ENCODE measurements at places on chromosomes 5 and 9.

DNA sequence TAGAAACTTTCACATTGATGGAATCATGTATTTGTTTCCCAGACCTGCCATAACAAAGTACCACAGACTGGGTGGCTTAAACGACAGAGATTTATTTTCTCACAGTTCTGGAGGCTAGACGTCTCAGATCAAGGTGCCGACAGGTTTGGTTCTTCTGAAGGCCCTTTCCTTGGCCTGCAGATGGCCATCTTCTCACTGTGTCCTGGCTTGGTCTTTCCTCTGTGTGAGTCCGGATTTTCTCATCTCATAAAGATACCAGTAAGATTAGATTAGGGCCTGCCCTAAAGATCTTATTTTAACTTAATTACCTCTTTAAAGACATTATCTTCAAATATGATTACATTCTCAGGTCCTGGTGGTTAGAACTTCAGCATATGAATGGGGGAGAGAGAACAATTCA is 5.8 kb downstream of the USP20 start:
- DNase-seq: no peak

GRCh38 chr9:31606678-31607077 is 777.8 kb upstream of the ACO1 start:
- no peak for DNase-seq

DNA sequence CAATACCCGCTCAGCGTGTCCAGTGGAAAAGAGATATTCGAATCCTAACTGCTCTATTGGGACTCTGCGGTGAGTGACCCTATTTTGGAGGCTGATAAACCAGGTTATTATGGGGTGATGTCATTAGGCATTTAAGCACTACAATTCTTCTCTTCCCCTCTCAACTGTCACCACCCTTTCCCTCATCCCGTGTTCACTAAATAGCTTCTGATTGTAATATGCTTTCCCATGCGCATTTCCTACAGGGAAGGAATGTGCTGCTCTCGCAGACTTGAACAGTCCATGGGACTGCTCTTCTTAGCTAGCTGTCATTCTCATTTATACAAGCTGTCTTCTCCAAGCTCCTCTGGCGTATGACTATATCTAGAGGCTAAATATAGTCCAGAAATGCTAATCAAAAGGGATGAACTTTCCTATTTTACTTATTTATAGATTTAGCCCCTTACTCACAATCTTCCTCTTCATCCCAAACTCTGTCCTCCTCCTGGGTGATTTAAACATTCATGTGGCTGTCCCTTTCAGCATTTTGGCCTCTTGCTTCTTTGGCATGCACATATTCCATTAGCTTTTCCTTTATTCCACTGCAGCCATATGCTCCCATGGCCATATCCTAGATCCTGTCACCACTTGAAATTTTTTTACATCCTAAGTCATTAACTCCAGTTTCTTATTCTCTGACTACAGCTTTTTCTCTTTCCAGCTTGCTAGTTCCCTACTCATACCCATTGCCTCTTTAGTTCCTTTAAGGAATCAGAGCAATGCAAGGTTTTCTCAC is 39.6 kb upstream of the CSNK1G3 start:
- DNase-seq: no peak

GRCh38 chr5:138565100-138565821 is 9.9 kb downstream of the HSPA9 start:
- no peak for DNase-seq

DNA sequence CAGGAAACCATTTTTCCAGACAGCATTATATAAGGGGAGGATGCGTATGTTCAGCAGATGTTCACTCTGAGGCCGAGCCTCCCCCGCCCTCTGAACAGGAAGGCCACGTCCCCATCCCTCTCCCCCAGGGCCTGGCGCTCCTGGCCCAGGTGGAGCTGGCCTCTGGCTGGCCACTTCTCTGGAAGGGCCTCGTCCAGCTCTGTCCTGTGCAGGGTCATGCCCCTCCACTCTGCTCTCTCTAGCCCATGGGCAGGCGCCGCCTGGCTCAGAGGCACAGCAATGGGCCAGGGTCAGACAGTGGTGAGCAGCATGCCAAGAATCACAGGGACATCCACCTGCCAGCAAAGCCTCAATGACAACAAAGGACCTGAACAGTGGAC is 34.2 kb downstream of the ADAMTS2 start:
- no peak for DNase-seq

- DNase-seq: no peak
Measured at GRCh38 chr5:124797665-124798087, 51.2 kb upstream of the ZNF608 start.

DNA sequence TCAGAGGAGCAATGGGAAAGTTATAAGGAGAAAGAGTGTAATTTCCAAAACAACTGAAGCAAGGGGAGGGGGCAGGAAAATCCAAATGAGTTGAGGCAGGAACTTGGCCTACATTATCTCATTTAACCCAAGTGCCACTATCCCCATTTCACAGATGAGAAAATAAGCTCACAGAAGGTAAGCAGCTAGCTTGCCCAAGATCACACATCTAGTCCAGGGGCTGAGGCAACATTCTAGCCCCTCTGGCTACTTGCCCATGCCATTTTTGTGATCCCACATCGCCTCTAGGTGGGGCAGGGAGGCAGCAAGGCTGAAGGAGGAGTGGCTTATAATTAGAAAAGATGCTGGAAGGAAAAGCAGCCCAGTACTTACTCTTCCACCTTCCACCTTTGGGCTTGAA is 2.6 kb upstream of the PSIP1 start:
- no peak for DNase-seq

GRCh38 chr5:749101-749670 is 35.3 kb downstream of the ZDHHC11B start:
- DNase-seq: no peak

GRCh38 chr5:23234197-23234596 is 273.2 kb upstream of the PRDM9 start:
- DNase-seq: no peak

DNA sequence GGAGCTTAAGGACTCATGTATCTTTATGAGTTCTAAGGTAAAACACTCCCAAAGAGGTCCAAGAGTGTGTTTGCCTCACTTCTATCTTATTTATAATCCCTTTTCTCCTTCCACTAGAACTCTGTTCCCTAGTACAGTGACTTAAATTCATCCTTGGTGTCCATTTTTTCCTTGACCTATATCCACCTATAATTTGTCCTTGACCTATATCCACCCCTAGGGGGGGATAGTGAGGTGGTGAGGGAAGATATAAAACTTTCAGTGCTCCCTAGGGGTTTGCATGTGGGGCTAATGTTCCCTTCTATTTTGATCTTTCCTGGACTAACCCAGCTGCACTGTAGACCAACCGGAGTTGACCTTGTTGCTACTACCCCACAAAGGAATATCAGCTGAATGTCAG is 83.5 kb upstream of the GNAQ start:
- no peak for DNase-seq

DNA sequence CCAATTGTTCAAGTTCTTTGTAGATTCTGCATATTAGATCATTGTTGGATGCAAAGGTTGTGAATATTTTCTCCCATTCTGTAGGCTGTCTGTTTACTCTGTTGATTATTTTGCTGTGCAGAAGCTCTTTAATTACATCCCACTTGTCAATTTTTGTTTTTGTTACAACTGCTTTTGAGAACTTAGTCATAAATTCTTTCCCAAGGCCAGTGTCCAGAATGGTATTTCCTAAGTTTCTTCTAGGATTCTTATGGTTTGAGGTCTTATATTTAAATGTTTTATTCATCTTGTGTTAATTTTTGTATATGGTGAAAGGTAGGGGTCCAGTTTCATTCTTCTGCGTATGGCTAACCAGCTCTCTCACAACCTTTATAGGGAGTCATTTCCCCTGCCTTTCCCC is 116.5 kb downstream of the CPLANE1 start:
- no peak for DNase-seq

GRCh38 chr9:79976257-79977073 is 404.7 kb downstream of the TLE4 start:
- no peak for DNase-seq

GRCh38 chr9:89465001-89465451 is 32.9 kb downstream of the SEMA4D start:
- DNase-seq: no peak

- no peak for DNase-seq
Measured at GRCh38 chr5:138402640-138403039, 36.2 kb upstream of the REEP2 start.

GRCh38 chr9:116662646-116663310 is 24.3 kb upstream of the TRIM32 start:
- DNase-seq: no peak

DNA sequence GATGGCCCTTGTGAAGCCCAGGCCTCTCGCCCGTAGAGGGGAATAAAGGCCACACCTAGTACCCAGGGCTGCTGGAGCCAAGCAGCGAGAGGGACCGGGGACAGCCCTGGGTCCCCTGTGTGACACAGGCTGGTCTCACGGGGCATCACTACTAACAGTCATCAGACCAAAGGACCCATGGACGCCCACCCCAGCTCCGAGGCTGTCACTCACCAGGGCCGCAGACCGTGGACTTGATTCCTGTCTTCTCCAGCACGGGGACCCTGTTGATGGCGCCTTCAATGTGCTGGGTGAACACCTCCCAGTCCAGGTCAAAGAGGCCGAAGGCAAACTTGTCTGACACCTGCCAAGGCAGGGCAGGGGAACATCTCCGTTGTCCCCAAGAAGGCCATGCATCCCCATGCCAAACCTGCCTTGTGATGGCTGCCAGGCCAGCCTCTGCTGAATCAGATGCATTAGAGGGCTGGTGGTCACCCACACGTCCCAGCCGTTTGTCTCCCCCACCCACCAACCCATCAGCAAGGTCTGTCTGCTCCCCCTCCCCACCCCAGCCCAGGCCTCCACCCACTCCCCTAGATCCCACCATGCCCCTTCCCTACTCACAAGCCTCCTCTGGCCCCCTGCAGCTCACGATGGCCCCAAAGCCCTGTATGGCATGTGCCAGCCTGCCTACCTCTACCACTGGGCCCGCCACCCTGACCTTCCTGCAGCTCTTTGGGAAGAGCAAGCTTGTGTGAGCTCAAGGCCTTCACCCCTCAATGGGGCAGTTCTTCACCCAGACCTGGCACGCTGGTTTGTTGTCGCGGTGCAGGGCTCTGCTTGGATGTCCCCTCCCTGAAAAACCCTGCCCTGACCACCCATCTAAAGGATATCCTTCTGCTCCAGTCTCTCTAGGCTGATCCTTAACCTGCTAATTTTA is 20.8 kb downstream of the SARDH start:
- no peak for DNase-seq

GRCh38 chr9:35342221-35342958 is 147.5 kb upstream of the RUSC2 start:
- DNase-seq: no peak

DNA sequence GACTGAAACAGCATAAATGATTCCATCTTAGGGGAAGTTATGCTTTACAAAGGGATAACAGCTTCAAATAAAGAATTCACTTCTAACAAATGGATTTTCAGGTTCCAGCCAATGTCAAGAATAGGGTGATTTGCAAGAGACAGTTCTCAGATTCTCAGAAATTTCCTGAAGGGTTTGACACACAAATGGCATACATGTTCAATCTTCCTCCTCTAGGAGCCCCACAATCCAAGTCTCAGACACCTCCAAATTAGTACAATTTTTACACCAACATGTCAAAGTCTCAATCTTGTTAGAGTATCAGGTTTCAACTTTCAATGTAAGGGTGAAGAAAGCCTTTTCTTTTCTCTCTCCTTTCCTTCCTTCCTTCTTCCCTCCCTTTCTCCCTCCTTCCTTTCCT is 996.6 kb downstream of the TLE1 start:
- no peak for DNase-seq

- no peak for DNase-seq
Measured at GRCh38 chr9:99866398-99866797, 40.1 kb upstream of the STX17 start.

DNA sequence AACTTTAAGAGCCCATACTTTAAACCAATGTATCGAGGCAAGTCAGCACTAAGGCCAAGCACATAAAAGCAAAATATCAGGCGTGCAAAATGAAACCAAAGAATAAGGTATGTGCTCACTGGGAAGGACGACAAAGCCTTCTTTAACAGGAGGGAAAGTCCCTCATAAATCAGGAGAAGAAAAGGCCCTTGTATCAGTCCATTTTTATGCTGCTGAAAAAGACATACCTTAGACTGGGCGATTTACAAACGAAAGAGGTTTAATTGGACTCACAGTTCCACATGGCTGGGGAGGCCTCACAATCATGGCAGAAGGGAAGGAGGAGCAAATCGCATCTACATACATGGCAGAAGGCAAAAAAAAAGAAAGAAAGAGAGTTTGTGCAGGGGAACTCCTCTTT is 68.9 kb downstream of the UBE2QL1 start:
- no peak for DNase-seq

GRCh38 chr9:34898846-34899245 is 59.2 kb upstream of the PHF24 start:
- DNase-seq: no peak

DNA sequence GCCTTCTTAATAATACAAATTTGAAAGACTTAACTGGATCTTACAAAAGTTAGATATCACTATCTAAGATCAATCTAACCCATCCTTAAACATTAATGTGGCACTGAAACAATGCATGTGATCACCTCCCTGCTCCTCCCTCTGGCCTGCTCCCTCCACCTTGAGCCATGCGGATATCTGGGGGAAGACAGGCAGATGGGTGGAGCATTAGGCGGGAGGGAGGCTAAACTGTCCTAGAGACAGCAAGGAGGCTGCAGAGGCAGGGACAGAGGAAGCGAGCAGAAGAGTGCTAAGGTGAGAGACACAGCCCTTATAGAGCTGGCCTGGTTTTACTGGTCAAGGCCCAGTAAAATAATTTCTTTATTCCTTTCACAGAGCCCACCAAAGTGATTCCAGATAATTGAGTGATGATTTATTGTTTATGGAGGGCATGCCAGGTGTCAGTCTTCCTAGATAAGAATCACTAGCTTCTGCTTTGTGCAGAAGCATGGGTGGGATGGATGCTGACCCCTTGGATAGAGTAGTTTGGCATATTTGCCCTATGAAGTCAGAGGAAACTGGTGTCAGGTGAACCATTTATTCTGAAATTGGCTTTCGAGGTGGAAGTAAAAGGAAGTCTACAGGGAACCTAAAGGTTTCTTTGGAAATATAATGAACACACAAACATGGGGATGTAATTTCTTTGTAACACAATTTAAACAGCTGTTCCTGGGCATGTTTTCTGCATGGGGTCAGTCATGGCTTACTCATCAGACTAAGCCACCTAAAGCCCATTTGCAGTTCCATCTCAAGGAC is 188.3 kb downstream of the GNAQ start:
- no peak for DNase-seq

- no peak for DNase-seq
Measured at GRCh38 chr5:109161914-109162683, 247.7 kb downstream of the PJA2 start.

DNA sequence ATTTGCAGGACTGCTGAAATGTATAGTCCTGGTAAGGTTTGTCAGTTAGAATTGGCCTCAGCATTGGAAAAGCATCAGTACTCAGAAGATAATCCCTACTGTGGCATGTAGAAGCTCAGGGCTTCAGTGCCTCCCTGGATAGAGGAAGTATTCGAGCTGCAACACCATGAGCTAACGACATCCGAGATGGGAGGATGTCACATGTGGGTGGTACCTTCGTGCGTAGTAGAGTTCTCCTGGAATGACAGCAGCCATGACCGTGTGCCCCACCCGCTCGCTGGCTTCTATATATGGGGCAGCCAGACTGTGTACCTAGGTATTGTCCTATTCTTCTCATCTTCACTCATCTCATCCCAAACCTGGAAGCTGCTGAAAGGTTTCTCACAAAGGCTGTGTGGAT is 345.8 kb upstream of the KLF9 start:
- no peak for DNase-seq

GRCh38 chr9:106941916-106942315 is 79.0 kb downstream of the ZNF462 start:
- DNase-seq: no peak

GRCh38 chr9:114339130-114339908 is 9.7 kb downstream of the ORM2 start:
- peak; percentile 75 for DNase-seq
